NCI-H187 (cell line): ENCODE measurements at places on chromosomes 7 and 10.

DNA sequence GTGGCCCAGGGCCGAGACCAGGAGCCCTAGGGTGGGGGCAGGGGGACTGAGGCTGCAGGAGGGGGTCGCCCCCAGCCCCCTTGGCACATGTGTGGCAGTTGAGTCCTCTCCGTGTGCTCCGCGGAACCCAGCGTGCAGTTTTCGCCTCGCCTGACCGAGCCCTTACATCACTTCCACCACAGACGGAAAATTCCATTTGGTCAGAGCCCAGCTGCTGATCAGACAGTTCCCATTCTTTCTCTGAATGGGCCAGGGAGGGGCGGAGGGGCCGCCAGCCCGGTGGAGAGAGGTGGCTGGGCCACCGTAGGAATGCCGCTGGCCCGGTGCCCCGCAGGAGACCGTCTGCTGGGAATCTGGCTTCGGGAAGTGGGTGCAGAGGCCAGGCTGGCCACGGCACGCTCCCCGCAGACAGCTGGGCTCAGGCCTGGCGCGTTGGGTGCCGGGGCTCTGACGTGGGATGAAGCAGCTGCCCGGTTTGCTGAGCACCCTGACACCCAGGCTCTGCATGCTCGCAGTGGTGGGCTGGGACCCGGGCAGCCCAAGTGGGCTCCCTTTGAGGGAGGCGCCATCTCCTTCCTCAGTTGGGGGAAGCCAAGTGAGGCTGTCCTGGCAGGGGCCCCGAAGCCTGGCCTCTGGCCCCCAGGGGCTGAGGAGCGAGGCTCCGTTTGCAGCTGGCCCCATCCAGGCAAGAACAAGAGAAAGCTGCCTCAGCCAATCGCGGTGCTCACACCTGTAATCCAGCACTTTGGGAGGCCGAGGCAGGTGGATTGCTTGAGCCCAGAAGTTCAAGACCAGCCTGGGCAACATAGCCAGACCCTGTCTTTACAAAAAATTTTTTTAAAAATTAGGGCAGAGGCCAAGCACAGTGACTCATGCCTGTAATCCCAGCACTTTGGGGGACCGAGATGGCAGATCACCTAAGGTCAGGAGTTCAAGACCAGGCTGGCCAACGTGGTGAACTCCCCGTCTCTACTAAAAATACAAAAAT, 9.9 kb downstream of the TTYH3 start:
- no peak for DNase-seq

DNA sequence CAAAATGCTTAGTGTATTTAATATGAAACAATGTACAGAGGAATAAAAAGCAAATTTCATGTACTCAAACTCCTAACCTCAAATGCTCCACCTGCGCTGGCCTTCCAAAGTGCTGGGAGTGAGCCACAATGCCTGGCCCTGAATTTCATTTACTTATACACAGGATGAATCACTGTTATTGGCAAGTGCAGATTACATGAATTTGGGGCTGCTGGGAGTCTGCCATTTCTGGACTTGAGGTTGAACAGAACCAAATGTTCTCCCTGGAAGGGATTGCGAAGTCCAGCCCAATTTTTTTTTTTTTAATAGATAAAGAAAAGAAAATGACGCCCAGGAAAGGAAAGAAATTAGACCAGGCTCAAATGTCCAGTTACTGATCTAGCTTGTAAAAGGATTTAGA, 6.8 kb upstream of the CSTF2T start:
- DNase-seq: no peak

DNA sequence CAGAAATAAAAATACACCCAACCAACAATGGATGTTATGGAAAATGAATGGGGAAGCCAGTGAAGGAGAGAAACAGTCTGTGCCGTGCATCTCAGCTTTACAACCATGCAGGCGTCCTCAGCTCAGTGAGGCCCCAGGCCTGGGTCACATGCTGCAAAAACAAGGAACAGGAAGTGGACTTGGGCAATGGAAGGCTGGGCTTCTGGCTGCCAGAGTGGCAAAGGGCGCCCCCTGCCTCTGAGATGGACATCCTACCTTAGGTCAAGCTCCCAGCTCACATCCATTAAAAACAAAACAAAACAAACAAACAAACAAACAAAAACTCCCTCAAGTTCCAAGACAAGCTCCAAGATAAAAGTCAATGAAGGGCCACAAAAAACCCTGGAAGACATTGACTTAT, 54.7 kb upstream of the AFAP1L2 start:
- DNase-seq: no peak

DNA sequence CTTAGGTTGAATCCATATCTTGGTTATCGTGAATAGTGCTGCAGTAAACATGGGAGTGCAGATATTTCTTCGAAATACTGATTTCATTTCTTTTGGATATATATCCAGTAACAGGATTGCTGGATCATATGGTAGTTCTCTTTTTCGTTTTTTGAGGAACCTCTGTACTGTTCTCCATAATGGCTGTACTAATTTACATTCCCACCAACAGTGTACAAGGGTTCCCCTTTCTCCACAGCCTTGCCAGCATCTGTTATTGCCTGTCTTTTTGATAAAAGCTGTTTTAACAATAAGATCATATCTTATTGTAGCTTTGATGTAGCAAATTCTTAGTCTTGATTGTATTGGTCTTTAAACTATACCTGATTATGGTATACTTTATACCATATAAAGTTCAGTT, 45.3 kb downstream of the ZNRF2 start:
- no peak for DNase-seq

DNA sequence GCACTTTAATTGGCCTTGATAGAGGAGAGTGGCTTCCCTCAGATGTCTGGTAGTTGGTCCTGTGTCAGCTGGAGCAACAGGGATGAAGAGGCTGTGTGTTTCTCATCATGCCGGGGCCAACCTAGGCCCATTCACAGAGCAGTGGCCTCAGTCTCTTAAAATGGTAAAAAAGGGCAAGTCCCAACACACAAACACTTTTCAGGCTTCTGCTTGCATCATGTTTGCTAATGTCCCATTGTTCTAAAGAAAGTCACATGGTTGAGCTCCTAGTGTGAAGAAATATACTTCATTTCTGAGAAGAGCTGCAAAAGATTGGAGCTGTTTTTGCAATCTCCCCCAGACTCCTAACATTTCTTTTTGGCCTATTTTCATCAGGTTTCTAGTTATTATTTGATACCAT, 40.6 kb upstream of the RBAK start:
- no peak for DNase-seq

GRCh38 chr7:20799566-20800366, 13.1 kb upstream of the SP8 start:
- no peak for DNase-seq

DNA sequence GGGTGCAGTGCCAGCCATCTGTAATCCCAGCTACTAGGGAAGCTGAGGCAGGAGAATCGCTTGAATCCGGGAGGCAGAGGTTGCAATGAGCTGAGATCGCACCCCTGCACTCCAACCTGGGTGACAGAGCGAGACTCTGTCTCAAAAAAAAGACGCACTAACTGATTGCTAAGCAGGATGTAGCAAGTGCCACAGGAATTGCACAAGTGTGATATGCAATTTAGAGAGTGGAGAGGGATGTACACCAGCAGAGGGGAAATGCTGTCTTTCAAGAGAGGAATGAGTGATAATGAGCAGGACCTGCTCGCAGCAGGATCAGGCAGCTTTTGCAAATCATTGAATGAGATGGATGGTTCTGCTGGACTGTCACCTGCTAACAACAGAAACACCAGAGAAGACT, 13.3 kb upstream of the SLC16A12 start:
- DNase-seq: no peak

GRCh38 chr7:112001091-112001826, 204.9 kb downstream of the DOCK4 start:
- DNase-seq: no peak
